H9 (cell line): ENCODE measurements at places on chromosomes 6 and 20.

DNA sequence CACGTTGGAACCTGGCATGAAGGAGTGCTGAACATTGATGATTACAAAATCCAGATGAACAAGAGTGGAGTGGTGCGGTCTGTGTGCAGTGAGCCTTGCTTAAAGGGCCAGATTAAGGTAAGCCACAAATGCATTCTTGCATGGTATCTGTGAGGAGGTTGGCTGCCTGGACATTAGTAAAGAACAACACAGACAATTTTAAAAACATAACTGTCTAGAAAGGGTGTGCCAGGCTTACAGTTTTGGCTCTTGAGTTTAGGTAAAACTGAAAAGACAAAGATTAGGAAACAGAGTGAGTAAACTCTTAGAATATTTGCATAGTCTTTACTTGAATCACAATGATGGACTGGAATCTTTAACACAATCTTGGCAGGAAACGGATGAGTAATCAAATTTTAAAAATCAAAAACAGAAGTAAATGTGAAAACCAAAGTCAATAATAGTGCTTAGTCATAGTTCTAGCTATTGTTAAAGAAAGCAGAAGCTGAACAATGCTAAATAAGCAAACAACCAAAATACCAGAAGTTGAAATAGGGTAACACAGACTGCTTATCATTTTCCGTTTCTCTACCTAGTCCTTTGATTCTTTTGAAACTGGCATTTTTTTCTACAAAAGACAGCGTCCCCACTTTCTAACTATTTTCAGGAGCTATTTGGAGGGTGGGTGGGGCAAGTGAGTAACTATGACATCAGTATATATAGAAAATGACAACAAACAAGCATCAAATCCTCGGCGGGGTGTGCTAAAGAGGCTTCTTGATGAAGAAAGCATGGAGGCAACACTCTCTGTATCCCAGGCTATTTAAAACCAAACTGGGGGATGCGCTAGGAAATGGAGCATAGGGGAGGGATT, 185.8 kb upstream of the RAB32 start:
- DNase-seq = no peak

DNA sequence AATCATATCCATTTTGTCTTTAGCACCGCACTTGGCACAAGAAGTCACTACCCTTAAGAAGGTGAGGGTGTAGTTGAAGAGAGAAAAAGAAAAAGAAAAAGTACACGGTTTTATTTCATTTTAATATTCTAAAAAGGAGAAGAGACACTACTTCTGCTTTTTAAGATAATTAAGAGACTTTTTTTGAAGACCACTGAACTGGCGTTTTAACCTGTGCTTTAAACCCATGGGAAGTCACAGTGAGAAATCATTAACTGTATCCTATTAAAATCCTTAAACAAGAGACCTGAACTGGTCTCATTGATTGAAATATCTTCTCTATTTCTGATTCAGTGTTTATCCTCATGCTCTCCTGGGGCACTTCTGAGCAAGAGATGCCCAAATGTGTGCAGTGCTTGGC, 243.5 kb downstream of the TMEM242 start:
- no peak for DNase-seq

- DNase-seq = no peak
Measured at GRCh38 chr6:137019476-137020272, 25.1 kb downstream of the IL20RA start.

- no peak for DNase-seq
Measured at GRCh38 chr20:57025666-57026224, 240.7 kb downstream of the BMP7 start.

GRCh38 chr6:158653577-158654354, 3.9 kb downstream of the SYTL3 start:
- no peak for DNase-seq

GRCh38 chr20:8196096-8196495, 64.0 kb downstream of the PLCB1 start:
- DNase-seq = no peak

GRCh38 chr6:29499704-29500103, 11.9 kb upstream of the MAS1L start:
- no peak for DNase-seq

GRCh38 chr6:39357998-39358686, 35.6 kb upstream of the KCNK16 start:
- peak; percentile 14 for DNase-seq

- no peak for DNase-seq
Measured at GRCh38 chr20:5596401-5597193, 153.6 kb upstream of the SHLD1 start.

GRCh38 chr6:151154418-151154817, 85.3 kb upstream of the AKAP12 start:
- DNase-seq = no peak

DNA sequence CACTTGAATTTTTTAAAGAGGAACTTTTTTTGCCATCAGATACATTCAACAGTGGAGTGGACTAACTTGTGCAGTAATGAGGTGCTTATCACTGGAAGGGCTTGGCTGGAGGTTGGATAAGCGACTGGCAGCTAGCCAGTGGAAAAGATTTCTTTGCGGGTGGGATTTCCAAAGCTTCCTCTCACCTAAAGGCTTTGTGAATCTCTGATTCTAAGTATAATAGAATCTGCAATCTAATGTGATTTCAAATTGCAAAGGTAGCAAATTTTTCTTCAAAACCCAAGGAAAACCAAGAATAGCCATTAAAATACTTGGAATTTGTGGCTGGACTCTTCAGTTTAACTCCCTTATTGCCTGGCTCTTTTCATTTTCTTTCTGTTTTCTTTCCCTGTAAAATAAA, 460.4 kb upstream of the MARCKS start:
- no peak for DNase-seq

DNA sequence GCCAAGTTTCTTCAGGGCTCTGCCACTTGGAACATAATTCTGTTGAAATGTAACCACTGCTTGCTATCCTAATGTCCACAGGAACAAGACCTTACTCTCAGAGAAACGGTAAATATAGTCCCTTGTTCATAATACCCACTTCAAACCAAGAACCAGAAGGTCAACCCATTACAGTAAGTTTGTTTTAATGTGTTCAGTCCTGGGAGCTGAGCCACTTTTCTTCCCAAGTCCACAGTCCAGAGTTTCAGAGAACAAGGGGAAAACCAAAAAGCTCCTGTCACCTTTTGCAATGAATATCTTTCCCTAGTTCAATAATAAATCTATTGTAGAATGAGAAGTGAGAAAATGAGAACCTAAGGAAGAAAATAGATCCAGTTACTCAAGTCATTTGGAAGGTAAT, 431.9 kb upstream of the MANEA start:
- DNase-seq = no peak

- no peak for DNase-seq
Measured at GRCh38 chr6:88650029-88650619, 313.3 kb downstream of the RNGTT start.

- no peak for DNase-seq
Measured at GRCh38 chr6:116349216-116349615, 21.5 kb upstream of the DSE start.

- no peak for DNase-seq
Measured at GRCh38 chr6:89353702-89354392, 1.3 kb upstream of the UBE2J1 start.

- DNase-seq = no peak
Measured at GRCh38 chr6:42318480-42318879, 100.8 kb upstream of the MRPS10 start.

- no peak for DNase-seq
Measured at GRCh38 chr6:132495604-132496079, 17.3 kb downstream of the STX7 start.

- no peak for DNase-seq
Measured at GRCh38 chr6:26200918-26201721, 113.9 kb downstream of the HFE start.

- DNase-seq = no peak
Measured at GRCh38 chr6:82419859-82420258, 56.2 kb downstream of the TPBG start.

DNA sequence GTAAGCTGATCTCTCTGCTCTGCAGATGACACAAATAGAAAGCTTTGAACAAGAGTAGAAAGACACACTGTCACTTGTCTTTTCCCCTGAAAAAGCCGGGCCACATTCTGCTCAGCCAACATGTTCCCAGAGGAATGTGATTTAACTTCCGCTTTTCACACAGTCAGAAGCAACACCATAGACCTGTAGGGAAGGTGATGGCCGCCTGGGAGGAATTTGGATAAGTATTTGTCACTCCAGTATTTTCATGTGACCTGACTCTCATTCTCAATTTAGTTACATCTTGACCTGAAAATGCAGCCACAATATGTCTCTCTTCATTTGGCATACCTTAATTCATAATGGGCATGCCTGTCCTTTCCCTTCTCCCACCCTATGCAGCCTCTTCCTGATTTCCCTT, 2.0 kb upstream of the GRM1 start:
- no peak for DNase-seq

DNA sequence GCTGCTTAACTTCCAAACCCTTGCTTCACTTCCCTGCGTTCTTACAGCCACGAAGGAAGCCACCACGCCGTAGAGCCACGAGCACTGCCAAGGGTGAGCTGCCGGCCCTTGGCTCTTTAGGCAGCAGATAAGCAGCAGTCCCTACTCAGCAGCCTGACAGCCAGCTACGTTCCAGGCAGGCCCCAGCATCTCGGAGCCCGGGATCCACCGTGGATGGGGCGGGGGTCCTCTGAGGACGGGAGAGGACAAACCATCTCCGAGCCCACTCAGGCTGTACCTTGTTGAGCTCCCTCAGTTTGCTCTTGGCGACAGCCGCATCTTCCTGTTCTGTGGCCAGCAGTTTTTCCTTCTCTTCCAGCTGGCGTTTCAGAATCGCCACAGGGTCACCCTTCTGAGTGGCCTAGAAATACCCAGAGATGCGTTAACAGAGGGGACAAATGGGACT, 40.5 kb downstream of the RRBP1 start:
- DNase-seq = no peak

GRCh38 chr6:113654396-113654795, 202.7 kb upstream of the MARCKS start:
- no peak for DNase-seq

DNA sequence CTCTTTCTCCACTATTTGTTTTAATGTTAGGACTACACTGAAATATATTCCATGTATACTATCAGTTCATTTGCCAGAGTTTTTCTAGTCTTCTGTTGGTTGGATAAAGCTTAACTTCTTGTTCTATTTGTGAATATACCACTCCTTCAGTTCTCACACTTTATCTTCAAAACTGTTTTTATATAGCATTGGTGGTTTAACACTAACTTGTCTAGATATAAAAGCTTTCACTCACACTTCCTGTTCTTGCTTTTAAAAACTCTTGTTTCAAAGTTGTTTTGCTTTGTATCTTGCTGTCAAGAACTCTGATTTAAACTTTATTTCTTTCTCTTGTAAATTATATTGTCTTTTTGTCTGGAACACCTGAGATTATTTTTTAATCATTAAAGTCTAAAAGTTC, 226.8 kb upstream of the TENT5A start:
- DNase-seq = no peak

DNA sequence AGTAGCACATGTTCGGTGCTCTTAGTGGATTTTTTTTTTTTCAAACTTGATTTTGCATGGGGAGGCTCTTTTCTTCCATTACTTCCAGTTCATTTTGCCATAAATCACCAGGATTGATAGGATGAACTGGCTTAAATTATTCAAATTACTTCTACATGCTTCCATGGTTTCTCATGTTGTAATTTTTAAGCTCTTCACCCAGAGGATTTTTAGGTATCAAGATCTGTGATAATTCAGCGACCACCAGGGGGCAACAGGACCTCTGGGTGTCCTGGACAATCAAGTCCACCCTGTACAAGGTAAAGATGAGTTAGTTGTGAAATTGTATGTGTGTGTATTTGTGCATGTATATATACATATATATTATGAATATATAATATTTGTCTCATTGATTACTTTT, 4.2 kb upstream of the EPHA7 start:
- peak; percentile 47 for DNase-seq

- DNase-seq = no peak
Measured at GRCh38 chr20:24309596-24309995, 159.8 kb upstream of the SYNDIG1 start.

DNA sequence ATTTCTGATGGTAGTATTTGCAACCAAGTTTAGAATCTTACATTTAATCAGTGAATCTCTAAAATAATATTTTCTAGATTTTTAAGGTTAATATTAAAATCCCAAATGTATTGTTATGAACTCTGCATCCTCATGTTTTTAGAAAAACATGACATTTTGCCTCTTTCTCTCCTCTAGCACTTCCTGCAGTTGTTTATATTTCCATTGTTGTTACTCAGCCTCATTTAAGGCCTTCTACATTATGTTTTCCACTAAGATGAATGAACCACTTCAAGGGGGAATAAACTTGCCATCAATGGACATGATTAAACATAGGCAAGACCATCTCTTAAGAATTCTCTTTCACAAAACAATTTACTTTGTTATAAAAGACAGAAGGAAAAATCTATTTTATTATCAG, 333.5 kb upstream of the IRAK1BP1 start:
- no peak for DNase-seq

DNA sequence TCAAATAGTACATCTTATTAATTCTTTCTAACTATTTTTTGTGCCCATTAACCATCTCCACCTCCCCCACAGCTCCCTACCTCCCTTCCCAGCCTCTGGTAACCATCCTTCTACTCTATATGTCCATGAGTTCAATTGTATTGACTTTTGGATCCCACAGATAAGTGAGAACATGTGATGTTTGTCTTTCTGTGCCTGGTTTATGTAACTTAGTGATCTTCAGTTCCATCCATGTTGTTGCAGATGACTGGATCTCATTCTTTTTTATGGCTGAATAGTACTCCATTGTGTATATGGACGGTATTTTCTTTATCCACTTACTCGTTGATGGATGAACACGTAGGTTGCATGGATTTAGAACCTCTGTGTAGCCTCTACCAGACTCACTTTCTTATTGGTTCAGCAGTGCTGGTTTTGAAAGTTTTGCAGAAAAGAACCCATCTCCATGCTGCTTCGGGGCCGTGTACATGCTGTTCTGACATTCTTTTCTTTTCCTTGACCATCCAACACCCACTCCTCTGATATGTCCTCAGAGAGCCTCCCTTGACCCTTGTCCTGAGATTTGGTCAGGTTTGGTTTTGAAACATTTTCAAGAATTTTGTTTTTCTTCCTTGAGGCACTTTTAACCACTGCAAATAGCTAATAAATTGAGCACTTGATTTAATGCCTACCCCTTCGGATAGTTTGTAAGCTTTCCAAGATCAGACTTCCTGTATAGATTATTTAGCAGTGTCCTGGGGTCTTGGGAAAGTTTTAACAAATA, 231.2 kb upstream of the ZFP64 start:
- no peak for DNase-seq
